ENCODE measurements at places on chromosomes 6 and 20. TPM values are rescaled to one million over a fixed set of nuclear protein-coding genes. Genes with fewer than 3 reads are reported as not detected.

The SLC22A16 gene
- not detected for total RNA-seq

The FOXC1 gene
- total RNA-seq, result 3.8 TPM

The SIGLEC1 gene
- 12.8 TPM for total RNA-seq

The ZC3H12D gene
- 1.4 TPM for total RNA-seq

The ARMC12 gene
- total RNA-seq, result 1.9 TPM

Data from dorsolateral prefrontal cortex (tissue), 122 donors.